ENCODE measurements at places on chromosomes 3 and 15. TPM values are rescaled to one million over a fixed set of nuclear protein-coding genes. Genes with fewer than 3 reads are reported as not detected.
A peak's percentile ranks its signal among the peaks of the same experiment; 100 is the strongest.

GRCh38 chr15:47384341-47384740, 333.0 kb upstream of the SEMA6D start:
- no peak for DNase-seq

DNA sequence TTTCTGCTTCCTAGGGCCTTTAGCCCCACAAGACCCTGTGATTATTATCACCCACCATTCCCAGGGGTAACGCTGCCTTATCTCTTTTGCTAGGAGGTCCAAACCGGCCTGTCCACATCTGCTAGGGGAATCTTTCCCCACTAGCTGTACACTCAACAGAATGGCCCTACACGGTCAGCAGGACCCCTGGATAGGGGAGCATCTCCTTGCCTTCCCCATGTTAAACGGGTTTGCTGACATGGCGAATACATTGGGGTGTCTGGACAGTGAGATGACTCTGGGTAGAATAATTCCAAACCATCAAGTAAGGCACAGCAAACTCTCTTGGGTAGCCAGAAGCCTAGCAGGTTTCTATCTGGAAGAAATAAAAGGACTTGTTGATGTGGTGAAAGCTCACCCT, 702 bp downstream of the TRAIP start:
- DNase-seq: peak; percentile 38

COLQ gene
- 7.8 TPM for total RNA-seq

DNA sequence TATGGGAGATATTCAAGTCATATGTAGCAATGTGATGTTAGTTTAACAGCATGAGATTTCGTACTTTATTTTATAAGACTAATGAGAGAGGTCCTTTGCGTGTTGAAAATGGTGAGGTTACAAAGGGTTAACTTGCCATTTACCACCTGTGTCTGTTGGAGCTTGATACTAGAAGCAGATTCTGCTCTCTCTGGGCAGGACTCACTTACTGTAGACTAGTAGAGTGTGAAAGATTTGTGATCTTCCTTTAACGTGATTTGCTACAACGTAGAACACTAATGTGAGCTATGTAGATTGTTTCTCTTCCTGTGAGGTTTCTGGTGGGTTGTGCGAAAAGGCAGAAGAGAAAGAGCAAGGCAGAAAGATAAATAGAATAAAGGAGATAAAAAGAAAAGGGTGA, 1.1 kb downstream of the TP63 start:
- no peak for DNase-seq

GRCh38 chr3:158642474-158643210, 1.7 kb upstream of the GFM1 start:
- no peak for DNase-seq

DNA sequence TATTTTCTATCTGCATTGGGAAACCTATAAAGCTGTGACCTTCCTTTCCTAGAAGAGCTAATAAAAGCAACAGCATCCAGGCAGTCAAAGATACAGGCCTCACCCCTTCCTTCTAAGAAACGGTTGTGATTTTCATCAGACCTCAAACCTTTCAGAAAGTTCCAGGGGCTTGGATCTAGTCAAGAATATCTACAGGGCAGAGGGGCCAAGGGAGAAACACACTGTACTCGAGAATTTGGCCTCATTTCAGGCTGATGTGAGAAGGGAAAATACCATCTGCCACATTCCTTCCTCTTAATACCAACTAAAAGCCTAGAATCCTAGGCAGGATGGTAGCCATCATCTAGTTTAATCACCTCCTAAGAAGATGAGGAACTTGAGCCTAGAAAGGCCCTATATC, 24.5 kb upstream of the BCL6 start:
- no peak for DNase-seq

Data from natural killer cell treated with Interleukin-12 subunit alpha and Interleukin-12 subunit beta and Interleukin-15 and Interleukin-18, amount 100 ng/mL, for 72 hours (primary cell).